ENCODE measurements at places on chromosomes 11 and 22. TPM values are rescaled to one million over a fixed set of nuclear protein-coding genes. Genes with fewer than 3 reads are reported as not detected.

DNA sequence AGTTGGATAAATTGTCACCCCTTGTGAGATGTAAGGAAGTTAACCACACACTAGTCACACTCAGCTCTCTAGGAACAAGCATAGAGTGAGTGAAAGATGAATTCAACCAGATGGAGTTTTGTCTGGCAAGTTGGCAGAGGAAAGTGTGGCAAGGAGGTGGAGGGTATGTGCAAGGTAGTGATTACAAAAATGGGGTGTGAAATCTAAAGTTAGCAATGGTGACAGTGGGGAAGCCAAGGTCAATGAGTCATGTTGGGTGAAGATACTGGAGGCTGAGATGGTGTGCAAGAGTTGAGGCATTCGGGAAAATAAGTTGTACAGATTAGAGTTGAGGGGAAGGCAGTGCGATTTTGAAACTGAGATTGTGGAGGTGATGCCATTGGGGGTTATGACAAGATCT, 33.7 kb downstream of the MRGPRX2 start:
- DNase-seq, result no peak

DNA sequence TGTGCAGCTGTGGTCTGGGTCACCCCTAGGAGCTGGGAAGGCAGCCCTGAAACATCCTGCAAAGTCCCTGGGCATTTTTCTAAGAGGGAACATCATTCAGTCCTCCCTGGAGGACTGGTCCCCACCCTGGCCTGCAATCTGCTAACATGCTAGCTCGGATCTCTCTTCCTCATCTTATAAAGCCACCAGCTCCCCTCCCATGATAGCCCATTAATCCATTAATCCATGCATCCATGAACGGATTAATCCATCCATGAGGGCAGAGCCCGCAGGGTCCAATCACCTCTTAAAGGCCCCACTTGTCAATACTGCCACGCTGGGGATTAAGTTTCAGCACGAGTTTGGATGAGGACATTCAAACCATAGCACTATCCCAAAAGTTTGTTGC, 12.1 kb downstream of the PRG3 start:
- no peak for DNase-seq

MS4A3 gene
- not detected for total RNA-seq

DNA sequence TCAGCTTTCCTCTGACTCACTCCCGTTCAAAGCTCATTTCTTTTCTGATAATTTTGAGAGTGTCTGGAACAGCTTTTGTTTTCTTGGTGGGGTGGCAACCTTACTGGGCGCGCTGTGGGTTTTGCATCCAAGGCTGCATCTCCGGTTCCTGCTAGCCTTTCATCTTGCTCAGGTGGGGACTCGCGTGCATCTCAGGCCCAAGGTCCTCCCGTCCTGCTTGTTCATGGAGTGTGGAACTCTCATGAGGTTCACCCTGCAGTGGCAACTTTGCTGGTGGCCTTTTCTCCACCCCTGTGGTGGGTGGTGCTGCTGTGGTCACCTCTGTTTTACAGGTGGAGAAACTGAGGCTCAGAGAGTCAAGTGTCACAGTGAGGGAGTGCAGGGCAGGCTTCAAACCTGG, 25.6 kb downstream of the MCM5 start:
- DNase-seq, result no peak

Data from Right ventricle myocardium superior (tissue), 1 donor.